ENCODE measurements at places on chromosomes 7 and 10.

DNA sequence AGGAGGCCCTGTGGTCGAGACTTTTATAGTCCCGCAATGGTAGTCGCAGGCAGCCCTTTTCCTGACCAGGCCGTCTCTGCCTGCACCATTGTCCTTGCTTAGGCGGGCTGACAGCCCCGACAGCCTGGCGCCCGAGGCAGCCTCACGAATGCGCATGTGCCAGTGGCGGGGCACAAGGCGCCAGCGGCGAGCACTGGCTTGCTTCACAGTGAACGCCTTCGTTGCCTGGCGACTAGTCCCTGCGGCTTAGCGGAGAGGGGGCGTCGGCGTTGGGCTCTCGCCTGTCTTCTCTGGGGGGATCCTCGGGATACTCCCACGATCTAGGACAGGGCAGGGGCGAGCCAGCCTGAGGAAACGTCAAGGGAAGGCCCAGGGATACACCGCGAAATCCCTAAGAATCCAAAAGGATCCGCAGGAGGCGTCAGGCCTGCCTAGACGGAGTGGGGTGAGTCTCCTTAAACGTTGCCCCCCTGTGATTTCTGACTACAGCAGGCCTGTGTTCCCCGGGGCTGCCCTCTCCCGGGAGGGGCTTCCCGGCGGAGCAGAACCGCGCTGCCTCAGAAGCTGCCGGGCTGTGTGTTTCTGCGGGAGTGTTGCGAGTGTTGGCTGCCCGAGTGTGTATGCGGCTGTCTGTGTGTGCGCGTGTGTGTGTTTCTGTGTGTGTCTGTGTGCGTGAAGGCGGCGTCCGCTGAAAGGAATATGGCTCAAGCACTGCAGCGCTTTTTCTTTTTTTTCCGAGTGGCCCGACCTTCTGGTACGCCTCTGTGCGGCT, 20.5 kb upstream of the ZNF273 start:
- DNase-seq, result no peak

DNA sequence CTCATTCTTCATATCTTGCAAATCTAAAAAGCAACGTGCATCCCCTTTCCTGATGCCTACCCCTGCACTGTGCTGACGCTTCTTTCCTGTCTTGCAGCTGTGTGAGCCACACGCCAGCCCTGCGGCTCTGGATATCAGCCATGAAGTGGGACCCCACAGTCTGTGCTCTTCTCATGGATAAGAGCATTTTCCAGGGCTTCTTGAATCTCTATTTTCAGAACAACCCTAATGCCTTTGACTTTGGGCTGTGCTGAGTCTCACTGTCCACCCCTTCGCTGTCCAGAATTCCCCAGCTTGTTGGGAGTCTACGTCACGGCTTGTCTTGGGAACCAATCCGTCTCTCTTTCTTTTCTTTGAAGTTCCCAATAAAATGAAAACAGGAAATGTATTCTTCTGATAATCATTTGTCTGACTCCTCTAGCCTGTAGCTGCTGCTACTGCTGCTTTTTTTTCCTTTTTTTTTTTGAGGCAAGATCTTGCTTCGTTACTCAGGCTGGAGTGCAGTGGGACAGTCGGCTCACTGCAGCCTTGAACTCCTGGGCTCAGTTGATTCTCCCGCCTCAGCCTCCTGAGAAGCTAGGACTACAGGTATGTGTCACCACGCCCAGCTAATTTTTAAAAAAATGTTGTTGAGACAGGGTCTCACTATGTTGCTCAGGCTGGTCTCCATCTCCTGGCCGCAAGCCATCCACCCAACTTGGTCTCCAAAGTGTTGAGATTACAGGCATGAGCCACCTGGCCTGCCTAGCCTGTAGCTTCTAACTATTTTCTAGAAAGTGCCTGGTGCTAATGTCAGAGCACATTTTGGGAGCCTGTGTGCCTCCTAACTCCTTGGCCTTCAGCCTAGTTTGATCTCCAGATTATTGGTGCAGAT, 30.3 kb downstream of the GSTO2 start:
- DNase-seq, result no peak

GRCh38 chr10:89395141-89395540, 2.7 kb downstream of the IFIT1 start:
- no peak for DNase-seq

DNA sequence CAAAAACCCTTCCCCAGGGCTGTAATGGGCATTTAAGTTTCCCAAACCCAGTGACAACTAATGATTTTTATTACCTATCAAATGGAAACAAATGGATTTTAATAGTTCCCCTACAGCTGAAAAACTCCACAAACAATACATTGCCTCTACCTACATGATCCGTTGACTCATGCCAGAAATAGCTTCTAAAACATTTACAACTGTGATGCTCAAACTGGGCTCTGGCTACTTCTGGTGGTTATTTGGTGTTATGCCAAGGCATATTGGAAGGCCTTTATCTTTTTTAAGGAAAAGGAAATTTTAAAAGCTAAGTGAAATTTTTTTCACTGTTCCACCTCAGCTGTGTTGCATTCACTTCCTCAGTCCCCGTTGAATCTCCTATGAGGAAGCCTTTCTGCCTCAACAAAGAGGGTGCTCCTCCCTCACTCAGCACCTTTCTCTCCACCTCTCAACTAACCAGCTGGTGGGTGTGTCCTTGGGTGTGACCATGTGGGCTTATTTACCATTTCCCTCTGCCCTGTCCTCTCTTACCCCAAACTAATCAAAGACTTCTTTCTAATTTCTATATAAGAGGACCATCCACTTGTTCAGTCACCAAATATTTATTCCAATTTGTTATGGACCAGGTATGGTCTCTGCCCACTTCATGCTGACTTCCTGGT, 82.9 kb downstream of the PRTFDC1 start:
- no peak for DNase-seq

- no peak for DNase-seq
Measured at GRCh38 chr7:80950550-80950967, 31.7 kb upstream of the SEMA3C start.

DNA sequence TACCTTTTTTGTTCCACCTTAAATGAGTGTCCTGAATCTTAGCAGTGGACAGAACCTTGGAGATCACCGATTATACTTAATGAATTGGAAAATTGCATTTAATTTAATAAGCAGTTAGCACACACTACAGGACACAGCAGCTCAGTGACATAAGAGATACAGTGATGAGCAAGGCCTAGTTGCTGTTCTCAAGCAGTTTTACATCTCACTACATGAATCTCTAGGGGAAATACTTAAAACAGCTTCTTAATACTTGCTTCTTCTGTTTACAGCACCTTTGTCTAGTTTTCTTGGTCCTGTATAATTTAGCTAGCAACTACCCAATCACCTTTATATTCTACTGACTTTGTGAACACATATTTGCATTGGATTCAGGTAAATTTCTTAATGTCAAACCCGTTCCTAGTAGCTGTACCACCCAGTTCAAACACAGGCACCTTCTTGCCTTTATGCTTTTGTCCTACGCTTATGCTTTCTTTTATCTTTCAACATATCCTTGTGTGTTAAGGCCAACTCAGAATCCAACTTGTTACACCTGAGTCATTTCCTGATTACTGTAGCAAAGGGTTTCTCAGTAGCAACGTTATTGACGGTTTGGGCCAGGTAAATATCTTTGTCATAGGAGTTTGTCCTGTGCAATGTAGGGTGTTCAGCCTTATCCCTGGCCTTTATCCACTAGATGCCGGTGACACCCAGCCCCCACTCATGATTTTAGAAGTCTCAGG, 1.8 kb downstream of the STAM start:
- no peak for DNase-seq

- no peak for DNase-seq
Measured at GRCh38 chr10:131700506-131700905, 200.3 kb upstream of the PPP2R2D start.

DNA sequence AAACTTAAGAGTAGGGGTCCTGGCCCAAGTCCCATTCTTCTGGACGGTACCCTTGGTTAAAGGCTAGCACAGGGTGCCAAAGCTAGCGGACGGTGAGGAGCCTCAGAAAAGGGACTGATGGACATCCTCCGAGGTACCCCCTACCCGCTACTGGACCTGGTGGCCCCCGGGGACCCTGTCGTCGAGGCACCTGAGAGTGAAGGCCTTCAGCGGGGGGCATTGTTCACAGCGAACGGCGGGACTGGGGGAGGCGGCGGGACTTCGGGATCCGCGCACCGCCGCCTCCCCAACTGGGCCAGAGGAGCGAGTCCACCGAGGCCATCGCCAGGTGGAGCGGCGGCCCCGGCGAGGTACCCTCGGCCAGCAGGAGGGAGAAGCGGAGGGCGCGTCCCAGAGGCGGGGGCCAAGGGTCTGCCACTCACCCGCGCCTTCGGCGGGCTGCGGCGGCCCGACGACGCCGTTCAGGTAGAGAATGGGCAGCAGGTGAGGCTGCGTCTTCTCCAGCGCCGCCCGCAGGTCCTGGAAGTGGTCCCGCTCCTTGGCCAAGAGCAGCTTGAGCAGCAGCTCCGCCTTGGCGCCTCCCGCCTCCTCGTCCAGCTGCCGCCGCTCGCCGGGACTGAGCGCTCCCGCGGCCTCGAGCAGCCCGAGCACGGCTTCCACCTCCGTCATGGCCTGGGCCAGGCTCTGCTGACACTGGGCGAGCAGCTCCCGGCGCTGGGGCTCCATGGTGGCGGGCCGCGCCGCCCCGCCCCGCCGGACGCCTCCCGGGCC, 575 bp downstream of the DLG5 start:
- no peak for DNase-seq

DNA sequence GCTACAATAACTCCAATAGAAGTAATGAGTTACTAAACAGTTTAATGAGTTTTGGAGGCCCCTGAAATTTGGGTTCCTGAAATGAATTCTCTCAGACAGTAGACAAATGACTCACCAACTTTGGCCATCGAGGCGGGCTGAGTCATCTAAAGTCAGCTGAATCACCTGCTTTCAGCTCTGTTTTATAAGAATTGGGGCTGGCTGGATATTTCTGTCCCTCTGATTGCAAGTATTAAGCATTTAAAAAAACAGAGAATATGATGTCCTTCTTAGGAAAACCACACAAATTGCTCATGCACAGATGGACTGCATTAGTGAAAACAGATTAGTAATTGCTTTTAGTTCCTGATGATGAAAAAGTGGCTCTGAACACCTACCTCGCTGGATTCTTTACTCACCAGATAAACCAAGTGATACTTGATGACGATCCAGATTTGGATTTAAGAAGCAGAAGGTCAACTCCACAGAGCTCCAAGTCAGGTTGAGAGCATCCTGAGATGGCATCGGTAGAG, 59.1 kb downstream of the ZNF365 start:
- peak; percentile 88 for DNase-seq

DNA sequence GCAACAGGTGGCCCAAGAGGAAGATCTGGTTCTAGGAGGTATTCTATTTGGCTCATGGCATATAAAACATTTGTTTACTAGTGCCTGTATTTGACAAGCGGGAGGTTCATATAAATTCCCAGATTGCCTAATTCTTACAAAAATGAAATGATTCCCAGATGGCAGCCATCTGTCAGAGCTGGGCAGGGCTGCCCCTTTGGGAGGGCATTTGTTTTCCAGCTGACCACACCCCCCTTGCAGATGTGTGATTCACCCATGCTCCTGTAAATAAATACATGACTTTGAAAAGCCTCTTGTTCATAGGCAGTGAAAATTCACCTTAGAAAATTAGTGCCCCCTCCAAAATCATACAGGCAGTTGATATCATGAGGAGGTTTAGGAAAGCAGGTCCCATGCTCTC, 8.6 kb downstream of the VWC2 start:
- DNase-seq, result no peak

DNA sequence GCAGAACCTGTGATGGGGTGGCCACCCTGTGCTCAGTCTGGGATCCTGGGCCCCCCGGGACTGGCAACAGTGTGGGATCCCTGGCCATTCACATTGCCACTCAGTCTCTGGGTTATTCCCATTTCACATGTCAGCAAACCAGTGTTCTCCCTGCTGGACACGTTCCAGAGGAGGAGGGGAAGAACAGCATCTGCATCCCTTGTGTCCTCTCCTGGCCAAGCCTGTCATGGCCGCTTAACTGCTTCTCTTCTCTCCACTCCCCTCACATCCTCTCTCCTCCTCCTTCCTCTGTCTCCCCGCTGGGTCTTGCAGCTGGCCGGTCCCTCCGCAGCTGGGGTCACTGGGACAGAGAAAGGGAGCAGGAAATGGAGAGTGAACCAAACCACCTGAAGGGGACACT, 74.4 kb downstream of the C10orf105 start:
- DNase-seq, result no peak

- DNase-seq, result no peak
Measured at GRCh38 chr10:97896756-97897358, 47.2 kb downstream of the GOLGA7B start.

- no peak for DNase-seq
Measured at GRCh38 chr7:50645186-50645585, 80.0 kb upstream of the DDC start.

GRCh38 chr7:141558544-141559183, 7.5 kb downstream of the AGK start:
- DNase-seq, result no peak

DNA sequence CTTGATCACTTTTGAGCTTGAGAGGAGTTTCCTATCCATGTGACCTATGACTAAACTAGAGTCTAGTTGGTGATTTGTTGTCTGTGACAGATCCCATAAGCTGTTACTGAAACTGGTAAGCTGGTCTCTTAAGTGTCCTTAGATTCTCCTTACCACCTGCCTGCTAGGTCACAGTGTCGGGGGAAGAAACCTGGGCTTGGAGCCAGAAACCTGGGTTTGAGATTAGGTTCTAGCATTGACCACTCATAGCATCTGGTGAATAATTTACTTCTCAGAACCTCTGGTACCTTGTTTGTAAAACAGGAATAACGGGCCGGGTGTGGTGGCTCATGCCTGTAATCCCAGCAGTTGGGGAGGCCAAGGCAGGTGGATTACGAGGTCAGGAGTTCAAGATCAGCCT, 21.8 kb upstream of the ITPRID1 start:
- DNase-seq, result no peak

DNA sequence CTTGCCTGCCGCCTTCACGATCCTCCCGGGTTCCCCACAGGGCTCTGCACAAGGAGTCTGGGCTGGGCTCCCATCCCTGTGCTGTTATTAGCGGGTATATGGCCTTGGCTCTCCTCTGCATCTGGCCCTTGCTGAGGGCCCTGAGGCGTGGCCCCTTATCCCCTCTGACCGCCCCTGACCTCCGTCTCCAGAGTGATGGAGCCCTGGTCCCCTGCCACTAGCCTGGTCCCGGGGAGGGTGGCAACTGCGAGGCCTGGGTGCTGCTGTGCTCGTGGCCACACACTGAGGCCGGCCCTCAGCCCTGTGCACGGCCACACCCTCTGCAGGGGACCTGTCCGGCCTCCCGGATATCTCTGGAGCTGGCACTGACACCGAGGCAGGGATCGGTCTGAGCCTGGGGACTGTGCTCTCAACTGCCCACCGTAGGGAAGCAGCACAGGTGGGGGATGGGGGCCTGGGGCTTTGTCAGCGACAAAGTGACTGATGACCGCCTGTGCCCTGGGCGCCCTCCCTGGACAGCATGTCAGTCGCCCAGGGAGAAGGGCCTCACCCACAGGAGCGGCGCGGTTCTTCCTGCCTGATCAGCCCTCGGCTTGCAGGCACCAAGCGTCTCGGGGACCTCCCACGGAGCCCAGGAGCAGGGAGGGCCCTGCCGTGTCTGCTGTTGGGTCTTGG, 72.4 kb downstream of the NKX6-2 start:
- no peak for DNase-seq

GRCh38 chr10:20007426-20007825, 191.2 kb downstream of the PLXDC2 start:
- no peak for DNase-seq
